ENCODE measurements at places on chromosomes 4 and X.

DNA sequence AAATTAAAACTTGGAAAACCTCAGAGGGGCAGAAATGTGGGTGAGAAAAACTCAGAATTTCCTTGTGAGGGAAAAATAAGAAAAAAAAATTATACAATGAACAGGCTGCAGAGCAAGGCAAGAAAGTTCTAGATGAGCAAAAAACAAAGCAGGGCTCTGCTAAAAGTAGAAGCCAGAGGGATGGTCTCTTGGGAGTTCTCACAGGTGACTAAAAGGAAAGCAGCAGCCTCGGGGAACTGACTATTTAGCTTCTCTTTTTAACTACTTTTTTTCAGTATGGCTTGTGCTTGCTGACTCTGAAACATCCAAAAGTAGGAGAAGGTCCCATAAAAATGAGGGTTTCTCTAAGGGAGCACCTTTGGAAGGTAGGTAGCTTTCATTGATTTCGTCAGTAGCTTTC is 36.4 kb downstream of the PCDH19 start:
- DNase-seq, result no peak

DNA sequence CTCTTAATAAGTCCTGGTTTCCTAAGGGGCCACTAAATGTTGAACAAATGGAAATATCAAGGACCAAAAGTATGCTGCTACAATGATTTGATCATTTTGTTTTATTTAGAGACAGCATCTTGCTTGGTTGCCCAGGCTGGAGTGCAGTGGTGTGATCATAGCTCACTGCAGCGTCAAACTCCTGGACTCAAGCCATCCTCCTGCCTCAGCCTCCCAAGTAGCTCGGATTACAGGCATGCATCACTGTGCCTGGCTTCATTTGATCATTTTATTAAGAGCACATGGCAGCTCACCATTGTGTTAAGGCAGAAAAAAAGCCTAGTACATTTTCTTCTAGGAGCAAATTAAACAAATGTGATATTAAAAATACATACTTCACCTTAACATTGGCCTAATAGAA is 52.7 kb downstream of the DCLK2 start:
- DNase-seq, result no peak

DNA sequence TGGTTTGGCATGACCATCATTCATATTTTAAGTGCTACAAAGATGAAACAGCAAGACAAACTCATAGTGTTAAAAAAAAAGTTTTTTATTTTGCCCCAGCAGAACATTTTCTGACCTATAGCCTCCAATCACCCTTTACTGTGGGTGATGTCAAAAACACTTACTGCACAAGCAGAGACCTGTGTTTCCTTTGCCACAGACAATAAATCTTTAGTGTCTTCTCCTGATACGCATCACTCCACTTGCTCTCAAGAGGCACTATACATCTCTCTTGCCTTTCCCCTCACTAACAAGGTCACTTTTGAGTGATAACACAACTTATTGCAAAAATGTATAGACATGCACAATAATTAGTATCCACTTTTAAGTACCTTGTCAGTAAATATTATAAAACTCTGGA is 125.6 kb downstream of the ANTXR2 start:
- no peak for DNase-seq

- no peak for DNase-seq
These were observed 23.7 kb downstream of the ELF4 start for GRCh38 chrX:130086447-130087206.

DNA sequence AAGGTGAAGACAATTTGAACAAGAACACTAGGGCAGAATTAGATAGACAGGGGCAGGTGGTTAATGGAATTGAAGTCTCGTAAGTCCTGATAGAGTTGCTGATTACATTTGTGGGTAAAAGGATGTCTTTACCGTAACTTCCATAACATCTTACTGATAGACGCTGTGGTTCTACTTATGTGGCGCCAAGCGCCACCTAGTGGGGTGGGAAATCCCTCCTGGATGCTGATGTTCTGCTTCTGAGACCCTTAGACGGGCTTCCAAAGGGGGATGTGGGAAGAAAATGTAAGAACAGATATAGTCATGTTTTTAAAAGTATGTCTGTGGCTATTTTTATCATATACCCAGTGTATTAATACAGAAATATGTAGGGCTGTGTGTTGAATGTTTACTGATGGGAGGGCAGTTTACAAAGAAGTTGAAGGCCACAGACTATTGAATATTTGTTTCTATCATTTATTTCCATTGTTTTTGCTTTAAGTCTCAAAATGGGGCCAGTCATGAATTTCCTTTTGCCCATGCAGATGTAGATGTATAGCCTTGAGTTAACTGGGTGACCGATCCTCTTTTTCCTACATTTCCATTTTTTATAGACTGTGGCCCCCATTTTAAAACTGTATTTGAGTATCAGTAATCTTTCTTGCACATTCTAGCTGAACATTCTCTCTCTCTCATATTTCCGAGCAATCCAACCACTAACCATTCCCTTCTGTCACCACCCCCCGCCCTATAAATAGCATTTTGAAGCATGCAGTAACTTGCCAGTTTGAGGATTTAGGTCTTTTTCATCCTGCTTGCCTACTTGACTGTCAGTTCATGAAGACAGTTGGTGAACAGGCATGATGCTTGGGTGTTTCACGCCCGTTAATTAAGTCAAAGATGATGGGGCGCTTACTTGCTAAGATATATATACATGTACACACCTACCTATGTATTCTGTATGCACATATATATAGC is 12.1 kb upstream of the TLR8 start:
- DNase-seq, result no peak

DNA sequence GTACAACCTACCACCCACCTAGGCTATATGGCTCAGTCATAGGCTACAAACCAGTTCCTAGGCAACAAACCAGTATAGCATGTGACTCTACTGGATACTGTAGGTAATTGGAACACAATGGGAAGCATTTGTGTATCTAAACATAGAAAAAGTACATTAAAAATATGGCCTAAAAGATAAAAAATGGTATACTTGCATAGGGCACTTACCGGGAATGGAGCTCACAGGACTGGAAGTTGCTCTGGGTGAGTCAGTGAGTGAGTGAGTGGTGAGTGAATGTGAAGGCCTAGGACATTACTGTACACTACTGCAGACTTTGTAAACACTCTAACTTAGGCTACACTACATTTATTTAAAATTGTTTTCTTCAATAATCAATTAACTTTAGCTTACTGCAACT is 139.2 kb upstream of the RBPJ start:
- DNase-seq, result no peak
